ENCODE measurements at places on chromosomes 6 and 20.

DNA sequence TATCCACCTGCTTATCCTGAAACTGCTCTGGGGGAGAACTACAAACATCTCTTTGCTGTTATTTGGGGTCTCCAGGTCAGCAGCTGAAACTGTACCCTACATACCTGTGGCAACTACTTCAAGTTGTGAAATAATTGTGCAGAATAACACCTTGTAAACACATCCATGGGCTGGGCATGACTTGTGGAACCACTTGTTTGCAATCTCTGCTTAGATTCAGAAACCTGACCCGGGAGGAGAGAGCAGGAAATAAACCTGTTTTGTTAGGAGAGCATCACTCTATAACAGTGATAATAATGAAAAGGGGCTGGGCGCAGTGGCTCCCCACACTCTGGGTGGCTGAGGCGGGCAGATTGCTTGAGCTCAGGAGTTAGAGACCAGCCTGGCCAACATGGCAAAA, 183.1 kb downstream of the NFATC2 start:
- DNase-seq, result no peak

DNA sequence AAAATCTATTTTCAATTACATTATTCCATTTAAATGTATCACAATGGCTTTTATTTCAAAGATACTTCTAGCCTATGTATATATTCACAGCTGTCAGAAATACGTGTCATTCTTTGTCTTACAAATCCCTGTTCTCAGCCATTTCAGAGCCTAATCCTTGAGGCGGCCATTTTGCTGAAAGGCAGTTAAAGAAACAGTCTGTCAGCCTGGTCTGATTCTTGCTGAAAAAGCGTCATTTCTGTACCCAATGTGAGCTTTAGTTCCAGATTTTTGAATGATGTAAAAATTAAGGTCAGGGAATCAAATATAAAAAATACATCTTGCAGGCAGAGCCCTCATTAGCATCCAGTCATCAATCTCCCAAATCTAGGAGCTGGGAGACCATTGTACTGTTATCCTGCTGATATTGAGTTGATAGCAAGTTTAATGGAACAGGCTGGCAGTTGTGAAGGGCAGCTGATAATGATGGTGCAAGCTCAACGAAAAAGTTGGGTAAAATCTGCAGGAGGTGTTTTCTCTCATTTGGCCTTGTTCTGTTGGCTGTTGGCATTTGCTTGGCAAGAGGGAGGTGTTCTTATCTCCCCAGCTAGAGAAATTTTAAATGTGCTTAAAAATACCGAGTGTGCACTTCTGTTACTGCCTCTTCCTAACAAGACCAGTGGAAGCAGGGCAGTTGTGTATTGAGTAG, 314.8 kb downstream of the SOX4 start:
- no peak for DNase-seq

DNA sequence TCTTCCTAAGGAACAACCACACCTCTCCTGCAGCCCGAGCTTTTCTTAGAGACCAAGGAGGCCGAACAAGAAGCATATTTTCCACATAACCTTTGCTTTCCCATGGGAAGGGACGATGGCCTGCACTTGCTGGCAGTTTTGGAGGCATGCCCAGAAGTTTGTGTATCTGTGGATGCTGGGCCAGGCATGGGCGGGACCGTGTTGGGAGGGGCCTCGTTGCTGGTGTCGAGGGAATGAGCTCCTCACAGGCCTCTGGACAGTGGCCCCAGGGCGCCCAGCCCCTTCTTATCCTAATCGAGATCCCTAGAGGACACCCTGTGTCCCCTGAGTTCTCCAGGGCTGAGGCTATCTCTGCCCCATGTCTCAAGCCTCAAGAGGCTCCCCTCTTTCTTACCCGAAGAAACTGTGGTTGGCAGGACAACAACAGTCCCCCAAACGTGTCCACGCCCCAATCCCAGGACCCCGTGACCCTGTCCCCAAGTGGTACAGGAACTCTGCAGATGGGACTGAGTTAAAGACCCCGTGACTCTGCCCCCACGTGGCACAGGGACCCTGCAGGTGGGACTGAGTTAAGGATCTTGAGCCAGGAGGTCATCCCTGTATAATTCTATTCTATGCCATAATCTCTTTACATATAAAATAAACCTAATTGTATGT, 99.5 kb upstream of the BHLHE23 start:
- DNase-seq, result no peak

DNA sequence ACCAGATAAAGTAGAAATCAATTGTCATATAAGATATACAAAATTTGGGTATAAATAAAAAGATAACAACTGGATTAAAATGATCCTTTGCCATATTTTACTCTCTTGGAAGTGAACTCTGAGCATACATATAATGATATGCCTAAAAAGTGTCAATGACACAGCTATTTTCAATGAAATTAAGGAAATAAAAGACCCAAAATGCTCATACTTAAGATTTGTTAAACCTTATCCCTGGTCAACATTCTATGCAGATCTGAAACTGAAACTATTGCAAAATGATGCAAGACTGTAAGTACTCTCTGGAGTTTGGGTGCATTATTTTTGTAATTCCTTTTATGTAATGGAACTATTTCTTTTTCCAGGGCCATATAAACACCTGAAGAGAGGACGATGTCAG, 119.0 kb upstream of the SGK1 start:
- no peak for DNase-seq

GRCh38 chr6:165798991-165799390, 135.9 kb upstream of the PDE10A start:
- DNase-seq, result no peak

DNA sequence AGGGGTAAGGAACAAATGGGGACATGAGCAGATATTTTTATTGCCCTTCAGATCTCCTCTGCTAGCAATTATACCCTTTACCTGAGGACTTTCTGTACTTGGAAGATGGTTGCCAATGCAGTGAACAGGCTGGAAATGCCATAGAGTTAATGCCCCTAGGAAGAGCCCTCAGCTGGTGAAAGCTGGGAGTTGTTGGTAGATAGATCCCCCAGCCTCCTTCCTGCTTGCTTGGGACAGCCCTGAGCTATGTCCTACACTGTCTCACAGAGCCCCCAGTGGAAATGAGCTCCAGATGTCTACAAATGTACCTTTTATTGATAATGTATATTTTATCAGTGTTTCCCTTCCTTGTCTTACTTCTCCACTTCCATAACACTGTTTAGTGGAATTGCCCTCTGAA, 87.6 kb upstream of the PAK5 start:
- no peak for DNase-seq

DNA sequence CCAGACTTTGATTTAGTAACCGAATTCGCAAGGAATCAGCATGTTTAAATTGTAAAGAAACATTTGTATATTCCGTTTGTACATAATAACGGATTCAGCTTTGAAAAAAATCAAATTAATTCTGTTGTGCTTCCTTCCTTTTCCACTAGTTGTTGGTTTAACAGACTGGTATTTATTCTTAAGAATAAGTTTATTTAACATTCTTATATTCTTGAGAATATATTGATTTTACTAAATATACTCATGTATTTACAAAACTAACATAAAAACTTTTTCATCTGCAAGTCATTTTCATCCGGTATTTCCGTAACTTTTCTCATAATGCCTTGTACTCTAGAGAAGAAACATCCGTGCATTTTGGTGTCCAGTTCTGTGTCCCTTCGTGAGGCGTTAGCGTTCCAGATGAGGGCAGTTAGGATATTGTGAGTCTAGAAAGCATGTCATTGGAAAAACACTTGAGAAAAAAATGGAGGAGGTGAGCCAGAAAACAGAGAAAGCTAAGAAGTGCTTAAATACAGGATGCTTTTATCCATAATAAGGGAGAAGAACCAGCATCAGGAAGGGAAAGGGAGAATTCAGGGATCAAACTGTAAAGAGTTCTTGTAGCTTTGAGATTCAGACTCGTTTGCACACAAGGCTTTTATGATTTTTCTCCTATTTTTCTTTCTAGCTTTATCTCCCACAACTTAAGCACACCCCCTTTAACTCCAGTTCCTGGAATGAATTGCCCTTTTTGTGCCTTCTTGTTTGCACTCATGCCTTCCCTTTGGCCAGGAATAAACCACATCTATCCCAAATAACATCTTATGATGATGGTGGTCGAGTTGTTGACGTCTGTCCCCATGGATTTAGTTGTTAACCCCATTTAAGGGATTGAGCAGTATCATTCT, 1.8 kb downstream of the WRNIP1 start:
- DNase-seq, result no peak

DNA sequence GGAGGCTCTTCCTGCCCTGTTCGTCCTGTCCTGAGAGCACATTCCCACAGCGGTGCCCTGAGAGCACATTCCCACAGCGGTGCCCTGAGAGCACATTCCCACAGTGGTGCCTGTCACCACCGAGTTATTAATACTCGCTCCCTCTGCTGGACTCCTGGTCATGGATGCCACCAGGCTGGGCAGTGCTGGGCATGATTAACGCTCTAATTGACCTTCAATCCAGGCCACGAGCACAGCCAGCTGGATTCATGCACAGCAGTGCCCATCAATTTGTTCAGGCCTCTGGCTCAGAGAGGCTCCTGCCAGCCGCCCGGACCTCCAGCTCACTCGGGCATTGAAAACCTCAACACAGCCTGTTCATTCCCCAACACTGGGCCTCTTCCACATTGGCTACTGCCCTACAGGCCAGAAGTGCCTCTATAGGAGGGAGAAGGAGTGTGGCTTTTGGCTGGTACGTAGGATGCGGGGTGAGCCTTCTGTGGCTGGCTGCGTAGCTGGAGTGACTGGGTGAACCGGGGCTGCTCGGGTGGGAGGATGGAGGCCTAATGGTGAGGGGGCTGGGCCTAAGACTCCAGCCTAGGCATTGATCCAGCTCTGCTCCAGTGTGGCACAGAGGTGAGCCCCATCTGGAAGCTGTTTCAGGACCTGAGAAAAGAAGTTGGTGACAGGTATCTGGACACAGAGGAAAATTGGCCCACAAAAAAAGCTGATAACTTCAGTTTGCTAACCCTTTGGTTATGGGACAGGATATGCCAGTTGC, 9.3 kb downstream of the IP6K3 start:
- DNase-seq, result no peak

- peak; percentile 23 for DNase-seq
Observed at GRCh38 chr20:58690396-58691135, 2.0 kb upstream of the NPEPL1 start.

DNA sequence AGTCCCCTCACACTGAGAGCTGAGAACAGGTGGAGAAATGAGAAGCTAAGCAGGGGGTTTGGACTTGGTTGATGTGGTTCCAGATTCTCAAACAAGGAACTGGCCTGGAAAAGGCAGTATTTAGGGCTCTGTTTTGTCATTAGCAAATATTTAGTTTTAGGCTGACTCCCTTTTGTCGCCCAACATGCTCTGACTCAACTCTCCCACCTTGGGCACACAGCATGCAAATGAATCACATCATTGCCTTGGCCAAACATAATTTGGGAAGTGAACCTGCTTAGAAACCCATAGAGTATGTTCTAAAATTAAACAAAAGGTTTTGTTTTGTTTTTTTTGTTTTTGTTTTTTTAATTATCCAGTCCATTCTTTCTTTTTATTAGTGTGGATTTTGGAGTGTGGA, 9.5 kb upstream of the UQCC2 start:
- DNase-seq, result no peak

GRCh38 chr20:58622671-58623578, 28.2 kb upstream of the STX16 start:
- no peak for DNase-seq

DNA sequence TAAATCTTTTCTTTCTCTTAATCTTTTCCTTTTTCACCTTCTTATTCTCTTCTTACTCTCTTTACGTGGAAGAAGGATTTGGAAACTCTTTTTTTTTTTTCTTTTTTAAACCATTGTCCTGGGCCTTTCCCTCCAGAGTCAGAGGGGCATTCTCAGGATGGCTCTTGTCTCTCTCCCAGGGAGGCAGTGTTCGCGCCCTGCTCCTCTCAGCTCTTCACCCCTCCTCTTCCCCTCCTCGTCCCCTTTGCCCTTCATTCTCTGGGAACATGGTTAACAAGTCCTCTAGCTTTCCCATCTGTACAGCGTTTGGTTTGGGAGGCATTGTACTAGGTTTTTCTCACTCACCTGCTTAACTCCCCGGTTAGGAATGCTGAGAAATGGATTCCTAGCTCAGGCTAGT, 52.0 kb upstream of the TFB1M start:
- no peak for DNase-seq

- DNase-seq, result peak; percentile 75
Observed at GRCh38 chr6:19691465-19692167, 145.6 kb upstream of the ID4 start.

GRCh38 chr6:29975561-29975907, 33.2 kb downstream of the HLA-A start:
- DNase-seq, result no peak
